ENCODE measurements at places on chromosomes 12 and 14. TPM values are rescaled to one million over a fixed set of nuclear protein-coding genes. Genes with fewer than 3 reads are reported as not detected.

Gene CS
- total RNA-seq, result 148 TPM

Gene ETNK1
- 27.9 TPM for total RNA-seq

Gene CLEC2D
- 167 TPM for total RNA-seq

Gene CACNA2D4
- total RNA-seq, result 17.2 TPM

Gene CBLN3
- total RNA-seq, result 0.84 TPM

Gene RAPGEF3
- total RNA-seq, result 0.42 TPM

Gene PIWIL1
- not detected for total RNA-seq
